Stomach (tissue), 19 donors: ENCODE measurements at places on chromosomes 3 and 15. TPM values are rescaled to one million over a fixed set of nuclear protein-coding genes. Genes with fewer than 3 reads are reported as not detected.

DNA sequence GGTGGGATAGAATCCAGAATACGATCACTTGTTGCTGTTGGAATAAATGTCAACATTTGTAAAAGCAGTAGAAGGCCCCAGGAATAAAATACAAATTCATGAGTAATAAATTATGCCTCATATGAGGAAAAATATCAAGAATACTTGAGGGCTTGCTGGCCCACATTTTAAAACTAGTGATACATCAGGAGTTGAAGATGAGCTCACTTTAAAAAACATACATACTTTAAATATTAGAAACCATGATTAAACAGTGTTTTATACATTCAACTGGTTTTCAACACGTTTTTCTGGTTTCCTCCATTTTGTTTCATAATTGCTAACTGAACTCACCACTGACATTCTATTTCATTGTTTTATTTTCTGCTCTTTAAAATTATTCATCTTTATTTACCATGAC is 141.4 kb downstream of the TFG start:
- H3K27ac ChIP-seq, result no peak overlapping the region

DNA sequence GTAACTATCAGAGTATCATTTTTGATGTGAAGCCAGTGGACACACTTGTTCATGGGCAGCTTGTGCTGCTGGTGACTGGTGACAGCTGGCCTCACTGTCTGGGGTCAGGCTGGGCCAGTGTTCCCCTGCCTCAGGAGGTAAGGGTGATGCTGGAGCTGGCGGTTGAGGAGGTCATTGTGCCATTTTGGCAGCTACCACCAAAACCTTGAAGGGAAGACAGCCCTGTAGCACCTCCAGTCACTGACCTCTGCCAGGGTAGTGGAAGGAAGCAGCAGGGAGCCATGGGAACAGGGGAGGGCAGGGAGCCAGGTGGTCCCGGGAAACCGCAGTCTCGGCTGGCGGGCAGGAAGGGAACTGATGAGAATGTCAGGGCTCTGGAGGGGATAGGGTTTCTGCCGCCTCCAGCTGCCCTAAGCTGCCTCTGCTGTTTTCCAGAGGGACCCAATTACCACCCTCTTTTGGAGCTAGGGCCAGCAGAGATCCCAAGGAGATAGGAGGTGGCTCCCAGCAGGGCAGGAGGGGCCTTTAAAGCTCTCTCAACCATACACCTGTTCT is 24.8 kb downstream of the FOXL2NB start:
- DNase-seq, result no peak
- H3K27me3 ChIP-seq, result peaks cover 22% of the 10 kb centered on the region
- H3K4me3 ChIP-seq, result no peak overlapping the region
- no peaks in the 10 kb centered on the region for H3K4me1 ChIP-seq
- H3K27ac ChIP-seq, result no peak overlapping the region
- no peaks in the 10 kb centered on the region for H3K36me3 ChIP-seq

XYLB gene
- 8.3 TPM for total RNA-seq

DNA sequence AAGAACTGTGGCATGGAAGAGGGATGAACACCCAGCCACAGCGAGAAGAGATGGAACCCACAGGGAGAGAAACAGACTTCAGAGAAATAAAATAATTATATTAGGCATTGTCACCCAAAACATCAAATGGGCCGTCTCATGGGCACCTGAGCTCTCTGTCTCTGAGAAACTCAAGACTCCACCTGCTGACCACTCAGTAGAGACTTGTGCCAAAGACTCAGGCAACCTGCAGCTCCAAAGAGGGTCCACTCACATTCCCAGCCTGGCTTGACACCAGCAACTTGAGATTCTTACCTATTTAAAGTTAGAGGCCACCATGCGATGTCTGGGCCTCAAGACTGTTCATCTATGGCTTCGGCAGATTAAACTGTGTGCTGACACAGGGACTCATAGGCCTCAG is 12.0 kb downstream of the SEMA5B start:
- H3K4me1 ChIP-seq, result no peaks in the 10 kb centered on the region
- H3K4me3 ChIP-seq, result no peak overlapping the region
- no peaks in the 10 kb centered on the region for H3K27me3 ChIP-seq
- H3K27ac ChIP-seq, result no peak overlapping the region
- no peaks in the 10 kb centered on the region for H3K36me3 ChIP-seq

SCN11A gene
- total RNA-seq, result not detected

THOC7 gene
- total RNA-seq, result 27.8 TPM

DNA sequence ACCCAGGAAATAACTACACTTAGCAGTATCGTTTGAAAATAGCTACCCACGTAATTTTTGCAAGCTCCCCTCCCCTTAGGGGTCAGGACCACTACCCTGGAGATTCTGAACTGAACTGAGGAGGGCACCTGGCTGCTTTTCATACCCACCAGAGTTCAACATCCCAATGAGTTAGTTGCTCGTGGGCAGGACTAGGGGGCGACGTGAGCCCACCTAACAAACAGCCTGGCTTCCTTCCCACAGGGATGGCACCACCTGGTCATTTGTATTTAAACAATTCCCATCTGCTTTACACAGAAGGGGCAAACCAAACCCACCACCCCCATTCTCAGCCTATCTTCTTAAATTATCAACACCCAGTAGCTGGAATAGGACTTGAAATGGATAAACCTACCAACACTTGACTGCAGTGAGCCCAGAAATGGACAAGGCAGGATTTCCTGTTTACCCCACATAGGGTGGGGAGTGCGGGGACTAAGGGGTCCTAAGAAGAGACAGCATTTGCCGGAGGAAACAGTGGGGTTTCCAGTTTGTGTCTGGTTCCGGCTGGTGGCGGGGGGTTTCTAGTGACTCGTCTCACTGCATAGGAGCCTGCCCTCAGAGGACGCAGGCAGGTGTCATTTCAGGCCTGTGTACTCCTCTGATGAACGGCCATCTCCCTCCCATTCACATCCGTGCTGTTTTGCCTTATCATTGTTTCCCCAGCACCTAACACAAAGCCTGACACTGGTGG is 11.6 kb upstream of the VGLL4 start:
- DNase-seq, result no peak
- peaks cover 13% of the 10 kb centered on the region for H3K4me1 ChIP-seq
- H3K36me3 ChIP-seq, result no peaks in the 10 kb centered on the region
- H3K27ac ChIP-seq, result no peak overlapping the region

GRCh38 chr3:107275511-107275910 is 101.7 kb upstream of the CCDC54 start:
- H3K4me1 ChIP-seq, result no peaks in the 10 kb centered on the region
- H3K36me3 ChIP-seq, result no peaks in the 10 kb centered on the region
- no peak overlapping the region for H3K27ac ChIP-seq

LIPH gene
- 4.3 TPM for total RNA-seq

GRCh38 chr3:59267021-59267420 is 217.2 kb upstream of the CFAP20DC start:
- H3K27me3 ChIP-seq, result no peaks in the 10 kb centered on the region
- no peak overlapping the region for H3K4me3 ChIP-seq
- no peak overlapping the region for H3K27ac ChIP-seq
- no peaks in the 10 kb centered on the region for H3K36me3 ChIP-seq
- no peaks in the 10 kb centered on the region for H3K4me1 ChIP-seq
